Activated T-helper 9 cell treated with anti-CD3 and anti-CD28 coated beads, Interleukin-2, amount 50 U/mL, for 16 hours (primary cell): ENCODE measurements at places on chromosomes 6 and 20.

DNA sequence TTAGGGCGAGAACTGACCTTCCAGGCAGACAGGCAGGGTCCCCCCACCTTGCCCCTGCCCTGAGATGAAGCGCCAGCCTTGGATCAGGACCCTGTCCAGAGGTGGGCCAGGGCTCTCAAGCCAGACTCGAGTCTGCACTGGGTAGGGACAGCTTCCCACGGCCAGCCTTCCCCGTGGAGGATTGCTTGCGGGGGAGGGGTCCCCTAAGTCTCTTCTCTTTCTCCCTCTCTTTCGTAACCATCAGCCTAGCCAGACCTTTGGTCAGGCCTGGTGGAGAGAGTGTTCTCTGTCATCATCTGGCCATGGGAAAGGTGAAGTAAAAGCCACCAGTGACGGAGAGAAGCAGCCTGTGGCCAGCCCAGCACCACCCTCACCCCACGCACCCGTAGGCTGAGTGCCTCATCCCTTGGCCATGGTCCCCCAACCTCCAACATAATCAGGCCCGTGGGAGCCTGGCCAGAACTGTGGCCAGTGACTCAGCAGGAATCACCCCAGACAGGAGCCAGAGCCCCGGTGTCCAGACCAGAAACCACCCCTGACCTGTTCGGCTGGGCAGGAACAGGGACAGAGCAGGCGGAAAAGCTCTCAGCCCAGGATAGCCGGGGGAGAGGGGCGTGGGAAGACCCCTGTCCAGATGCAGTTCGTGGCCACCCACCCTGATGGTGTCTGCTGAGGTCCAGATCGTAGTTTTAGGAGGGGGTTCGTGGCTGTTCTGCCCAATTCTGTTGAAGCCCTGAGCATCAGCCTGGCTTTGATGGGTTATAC, 47.1 kb downstream of the SNAI1 start:
- DNase-seq, result no peak

DNA sequence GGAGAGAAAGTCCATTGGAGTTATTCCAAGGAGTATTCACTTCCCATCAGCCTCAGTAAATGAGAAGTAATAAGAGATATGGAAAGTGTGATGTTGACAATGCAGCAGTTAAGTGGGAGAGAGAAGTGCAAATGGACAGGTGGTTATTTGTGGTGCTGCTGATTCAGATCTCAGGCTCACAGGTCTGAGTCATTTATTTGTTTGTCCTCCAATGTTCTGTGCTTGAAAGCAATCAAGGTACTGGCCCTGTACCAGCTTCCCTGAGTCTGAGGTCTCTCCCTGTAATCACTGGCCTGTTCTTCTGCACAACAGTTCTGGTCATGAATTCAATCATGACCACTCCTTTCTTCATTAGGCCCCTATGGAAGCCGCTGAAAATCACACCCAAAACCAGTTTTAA, 827.7 kb downstream of the MAFB start:
- no peak for DNase-seq

DNA sequence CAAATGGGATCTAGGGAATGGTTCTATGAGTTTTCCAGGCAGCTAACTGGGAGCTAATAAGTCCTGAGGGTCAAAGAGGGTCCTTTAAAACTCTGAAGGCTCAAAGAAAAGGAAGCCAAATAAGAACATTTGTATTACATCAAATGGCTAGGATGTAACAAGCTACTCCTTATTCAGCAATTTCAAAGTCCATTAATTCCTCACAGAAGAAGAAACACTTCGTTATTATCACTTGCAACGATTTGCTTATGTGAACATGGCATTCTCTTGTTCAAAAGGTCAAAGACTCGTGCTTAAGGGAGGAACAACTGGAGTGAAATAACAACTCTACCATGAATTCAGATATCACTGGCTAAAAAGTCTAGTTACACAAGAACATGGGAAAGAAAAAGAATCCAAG, 70.8 kb upstream of the FBXO30 start:
- DNase-seq, result no peak

DNA sequence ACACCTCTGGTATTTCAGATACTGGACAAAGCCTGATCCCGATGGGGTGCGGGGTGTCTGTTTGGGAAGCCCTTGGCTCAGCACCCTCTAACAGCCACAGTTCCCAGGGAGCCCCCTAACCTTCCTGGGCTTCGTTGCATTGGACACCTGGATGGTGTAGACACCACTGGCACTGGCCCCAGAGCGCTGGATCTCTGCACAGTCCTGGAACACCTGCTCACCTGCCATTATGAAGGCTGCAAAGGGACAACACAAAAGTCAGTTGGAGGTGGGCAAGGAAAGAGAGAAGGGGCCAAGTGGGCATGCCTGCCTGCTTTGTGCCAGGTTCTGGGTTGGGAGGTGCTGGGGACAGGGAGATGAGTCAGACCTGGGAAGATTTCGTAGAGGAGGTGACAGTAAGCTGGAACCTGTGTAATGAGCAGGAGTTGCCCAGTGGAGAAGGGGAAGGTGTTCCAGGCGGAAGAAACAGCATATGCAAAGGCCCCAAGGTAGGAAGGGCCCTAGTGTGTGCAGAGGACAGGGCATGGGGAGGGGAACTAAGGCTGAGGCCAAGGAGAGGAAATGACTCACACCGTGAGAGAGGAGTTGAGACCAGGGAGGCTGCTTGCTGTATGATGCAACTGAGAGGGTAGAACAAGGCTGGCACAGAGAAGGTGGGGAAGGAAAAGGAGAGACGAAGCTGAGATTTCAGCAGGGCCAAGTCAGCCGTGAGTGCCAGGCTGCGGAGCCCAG, 34.9 kb downstream of the ANGPT4 start:
- no peak for DNase-seq

- no peak for DNase-seq
Measured at GRCh38 chr6:2754393-2754792, 3.7 kb upstream of the MYLK4 start.

GRCh38 chr20:3407040-3407770, at the start of gene DNAAF9:
TSS of gene DNAAF9 (minus strand) at chr20:3407669. CDS start at chr20:3407557, 112 bp downstream.
- DNase-seq, result peak; percentile 42

- no peak for DNase-seq
Measured at GRCh38 chr20:3995067-3995748, 20.1 kb downstream of the RNF24 start.

DNA sequence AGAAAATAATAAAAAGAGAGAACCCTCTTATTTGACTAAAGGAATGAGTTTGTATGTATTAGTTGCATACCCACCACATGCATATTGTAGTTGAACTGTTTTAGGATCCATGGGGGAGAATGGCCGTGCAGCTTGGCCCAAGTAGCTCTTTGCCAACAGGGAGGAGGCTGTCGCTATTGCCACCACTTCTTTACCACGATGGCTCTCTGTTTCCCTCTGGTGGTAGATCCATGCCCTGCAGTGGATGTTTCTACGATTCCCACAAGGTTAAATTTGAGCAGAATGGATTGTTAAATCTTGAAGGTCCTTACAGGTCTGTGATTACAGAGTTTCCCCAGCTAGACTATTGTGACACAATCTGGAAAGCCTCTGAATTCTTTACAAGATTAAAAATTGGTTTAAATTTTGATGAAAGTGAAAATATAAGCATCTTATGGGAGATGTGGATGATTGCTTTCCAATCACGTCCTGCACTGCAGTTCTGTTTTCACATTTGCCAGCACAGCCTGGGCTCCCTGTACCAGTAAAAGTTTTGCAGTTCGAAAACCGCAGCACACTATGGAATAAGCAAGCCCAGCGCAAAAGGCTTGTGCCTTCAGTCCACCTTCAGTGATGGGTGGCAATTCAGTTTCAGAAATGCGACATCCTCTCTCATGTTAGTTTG, 34.4 kb upstream of the FNDC1 start:
- peak; percentile 55 for DNase-seq

DNA sequence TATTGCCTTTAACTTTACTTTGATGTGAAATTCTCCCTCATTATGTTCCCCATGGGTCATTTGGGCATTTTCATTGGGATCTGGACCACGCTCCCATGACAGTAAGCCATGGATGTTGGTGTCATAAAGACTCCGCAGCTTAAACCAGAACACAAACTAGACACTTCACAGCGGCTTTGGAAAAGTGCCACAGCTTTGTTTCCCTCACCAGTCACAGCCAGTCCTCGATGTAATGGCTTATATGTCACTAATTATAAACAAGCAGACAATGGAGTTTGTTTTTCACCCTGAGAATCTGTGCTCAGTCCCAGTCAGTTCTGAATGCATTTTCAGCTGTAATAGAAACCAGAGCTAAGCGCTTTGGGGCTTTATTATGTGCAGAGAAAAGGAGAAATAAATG, 23.2 kb upstream of the DAAM2 start:
- no peak for DNase-seq

DNA sequence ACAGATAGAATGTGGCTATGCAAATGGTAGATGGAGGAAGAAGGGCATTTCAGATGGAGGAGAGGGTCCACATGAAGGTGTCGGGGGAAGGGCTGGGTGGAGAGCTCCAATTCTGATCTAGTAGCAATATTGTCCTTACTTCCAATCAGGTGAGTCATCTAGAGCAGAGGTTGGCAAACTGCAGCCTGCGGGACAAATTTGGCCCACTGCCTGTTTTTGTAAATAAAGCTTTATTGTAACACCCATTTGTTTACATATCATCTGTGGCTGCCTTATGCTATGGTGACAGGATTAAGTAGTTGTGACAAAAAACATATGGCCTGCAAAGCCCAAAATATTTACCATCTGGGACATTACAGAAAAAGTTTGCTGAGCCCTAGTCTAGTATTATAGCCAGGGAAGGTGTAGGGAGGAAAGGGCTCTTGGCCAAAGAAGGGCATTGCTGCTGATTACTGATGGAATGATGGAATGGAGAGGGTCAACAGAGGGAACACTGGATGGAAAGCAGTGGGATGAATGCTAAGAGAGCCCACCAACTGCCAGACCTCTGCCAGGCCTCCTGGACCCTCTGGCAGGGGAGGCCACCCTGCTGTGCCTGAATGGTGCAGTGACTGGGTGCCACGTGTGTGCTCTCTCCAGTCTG, 79.8 kb downstream of the SLC22A23 start:
- DNase-seq, result no peak

DNA sequence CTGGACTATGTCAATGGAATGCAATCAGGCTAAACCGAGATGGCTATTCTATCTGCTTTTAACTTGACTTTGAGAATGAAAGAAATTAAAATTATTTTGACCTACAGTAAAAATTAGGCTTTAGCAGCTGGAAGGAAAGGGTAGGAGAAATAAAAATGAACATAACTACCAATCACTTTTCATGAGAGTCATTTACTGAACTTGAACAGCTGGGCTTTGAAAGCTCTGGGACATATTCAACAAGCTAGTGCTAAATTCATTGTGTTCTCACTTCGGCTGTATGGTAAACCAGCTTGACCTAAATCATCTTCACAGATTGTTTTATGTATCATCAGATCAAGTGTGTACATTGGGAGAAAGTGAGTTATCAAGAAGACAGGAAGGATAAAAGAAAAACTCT, 161.5 kb upstream of the STXBP5 start:
- no peak for DNase-seq

- no peak for DNase-seq
Measured at GRCh38 chr20:278181-278580, 12.4 kb downstream of the C20orf96 start.
